H9 (cell line): ENCODE measurements at places on chromosomes 5 and 9.

GRCh38 chr5:111224561-111225345 lies 569 bp downstream of the CAMK4 start:
- DNase-seq: no peak

- peak; percentile 89 for DNase-seq
Observed at GRCh38 chr5:149063017-149063687, at the start of gene SH3TC2. SH3TC2 (minus strand) TSS chr5:149063062; CDS start chr5:149063022, 40 bp downstream.

GRCh38 chr5:139658501-139658927 lies 10.4 kb downstream of the CXXC5 start:
- DNase-seq: no peak

DNA sequence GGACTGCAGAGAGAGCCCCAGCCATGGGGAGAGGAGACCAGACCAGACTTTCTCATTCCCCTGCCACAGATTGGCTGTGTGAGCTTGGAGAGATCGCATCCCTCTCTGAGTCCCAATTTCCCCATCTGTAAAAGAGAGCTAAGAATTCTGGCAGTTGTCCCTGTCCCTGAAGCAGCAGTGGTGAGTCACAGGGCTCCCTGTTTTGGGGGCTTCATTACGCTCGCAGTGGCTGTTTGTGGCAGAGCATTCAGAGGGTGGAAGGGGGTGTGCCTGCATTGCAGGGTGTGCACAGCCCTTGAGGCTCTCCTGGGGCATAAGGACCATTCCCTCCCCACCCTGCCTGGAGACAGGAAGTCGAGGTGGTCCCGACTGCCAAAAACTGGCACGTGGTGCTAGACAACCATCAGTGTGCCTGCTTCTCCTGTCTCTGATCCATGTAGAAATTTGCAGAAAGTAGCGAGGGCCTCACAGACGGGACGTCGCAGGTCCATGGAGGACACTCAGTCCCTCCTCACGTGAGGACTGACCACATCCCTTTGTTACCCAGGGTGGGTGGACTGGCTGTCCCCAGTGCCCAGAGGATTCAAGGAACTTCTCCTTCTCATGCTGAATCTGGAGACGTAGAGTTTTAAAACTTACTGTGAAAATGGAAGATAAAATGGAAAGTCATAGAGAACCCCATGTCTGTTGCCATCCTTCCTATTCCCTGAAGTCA lies 35.3 kb downstream of the HRH2 start:
- DNase-seq: no peak

- peak; percentile 87 for DNase-seq
Observed at GRCh38 chr9:70420441-70421271, 6.2 kb upstream of the KLF9 start.

- DNase-seq: peak; percentile 25
Observed at GRCh38 chr9:137480686-137481683, 21.9 kb upstream of the NSMF start.

- DNase-seq: peak; percentile 48
Observed at GRCh38 chr5:81506900-81507588, 113.1 kb upstream of the ACOT12 start.

DNA sequence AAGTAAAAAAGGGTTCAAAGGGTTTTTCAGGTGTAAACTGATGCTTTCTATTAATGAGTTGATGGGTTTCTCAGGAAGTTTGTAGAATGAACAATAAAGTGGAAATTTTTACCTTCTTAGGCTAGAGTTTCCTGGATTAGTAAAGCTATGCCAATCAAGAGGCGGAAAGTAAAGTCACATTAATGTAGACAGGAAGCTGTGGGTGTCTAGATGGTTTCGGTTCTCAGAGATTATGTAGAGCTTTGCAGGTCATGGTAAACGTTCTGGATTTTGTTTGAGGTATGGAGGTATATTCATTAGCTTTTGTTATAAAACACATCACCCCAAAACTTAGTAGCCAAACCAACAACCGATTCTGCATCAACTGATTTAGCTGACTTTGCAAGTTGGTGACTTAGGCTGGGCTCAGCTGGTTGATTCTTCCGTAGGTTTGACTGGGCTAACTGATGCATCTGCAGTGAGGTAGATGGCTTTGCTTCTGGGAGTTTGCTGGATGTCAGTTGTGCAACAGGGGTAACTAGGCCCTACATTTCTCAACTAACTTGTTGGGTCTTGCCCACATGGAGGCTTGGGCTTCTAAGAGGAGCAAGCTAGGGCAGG lies 273.8 kb downstream of the MSX2 start:
- DNase-seq: no peak

GRCh38 chr9:110455860-110456259 lies 118.2 kb upstream of the TXNDC8 start:
- no peak for DNase-seq

- DNase-seq: no peak
Observed at GRCh38 chr9:35482071-35482470, 7.8 kb upstream of the RUSC2 start.

DNA sequence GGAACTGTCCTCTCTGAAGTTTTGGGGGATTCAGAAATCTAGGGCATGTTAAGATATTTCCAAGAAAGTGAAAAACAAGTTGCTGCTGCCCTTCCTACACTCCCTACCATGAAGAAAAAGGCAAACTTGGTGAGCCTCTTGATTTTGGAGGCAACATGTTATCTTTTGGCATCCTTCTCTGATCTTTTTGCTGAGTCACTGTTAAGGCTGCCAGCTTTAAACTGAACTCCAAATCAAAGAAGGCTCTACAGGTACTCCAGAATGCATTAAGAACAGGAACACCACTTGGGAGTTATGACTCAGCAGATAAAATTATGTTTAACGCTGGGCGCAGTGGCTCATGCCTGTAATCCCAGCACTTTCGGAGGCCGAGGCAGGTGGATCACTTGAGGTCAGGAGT lies 24.0 kb downstream of the PCDHB15 start:
- DNase-seq: no peak
